ENCODE measurements at places on chromosomes 2 and 18.

- no peak for DNase-seq
Observed at GRCh38 chr2:166609183-166609959, 115.3 kb upstream of the SCN7A start.

DNA sequence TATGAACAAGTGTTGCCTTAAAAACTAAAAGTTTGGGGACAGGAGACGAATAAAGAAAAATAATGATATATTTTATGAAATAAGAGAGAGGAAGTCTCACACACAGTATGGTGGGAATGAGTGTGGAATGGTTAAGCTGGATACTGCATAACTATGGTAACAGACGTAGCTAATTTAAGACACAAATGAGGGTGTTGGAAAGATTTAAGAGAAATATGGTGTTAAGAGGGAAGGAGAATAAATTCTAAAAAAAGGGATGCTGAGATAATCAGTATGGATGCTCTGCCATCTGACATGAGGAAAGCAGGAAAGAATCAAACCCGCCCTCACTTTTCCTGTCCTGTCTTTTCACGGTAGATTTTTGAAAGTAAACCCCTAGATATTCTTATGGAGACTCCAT lies 10.6 kb downstream of the ADD2 start:
- no peak for DNase-seq

- no peak for DNase-seq
Observed at GRCh38 chr18:42480441-42480840, 525.4 kb downstream of the PIK3C3 start.

GRCh38 chr2:30475542-30475941 lies 28.5 kb downstream of the LCLAT1 start:
- no peak for DNase-seq

GRCh38 chr2:217108086-217108485 lies 248.2 kb upstream of the TNP1 start:
- no peak for DNase-seq

DNA sequence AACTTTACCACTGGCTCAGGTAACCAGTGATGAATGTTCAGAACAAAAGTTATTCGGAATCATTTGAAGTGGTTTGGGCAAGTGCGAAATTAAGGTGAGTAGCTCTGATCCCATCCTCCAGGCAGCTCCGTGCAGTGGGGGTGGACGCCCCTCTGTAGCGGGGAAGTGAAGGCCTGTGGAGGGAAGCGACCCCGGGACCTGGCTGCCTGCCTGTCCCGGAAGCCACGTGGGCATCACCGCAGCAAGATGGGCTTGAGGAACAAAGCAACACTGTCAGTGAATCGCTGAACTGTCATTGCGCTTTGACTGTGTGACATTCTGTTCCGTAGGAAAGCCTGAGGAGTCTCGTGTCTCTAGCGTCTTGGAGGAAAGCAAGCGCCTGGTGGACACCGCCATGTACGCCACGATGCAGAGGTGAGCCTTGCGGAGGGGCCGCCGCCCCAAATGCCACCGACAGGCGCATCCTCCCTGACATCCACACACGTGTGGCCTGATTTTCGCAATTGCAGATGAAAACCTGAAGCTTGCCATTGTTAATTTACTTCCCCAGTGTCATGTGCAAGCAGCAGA lies 9.5 kb downstream of the TPO start:
- DNase-seq, result no peak

GRCh38 chr2:233832414-233832813 lies 21.9 kb downstream of the HJURP start:
- DNase-seq, result no peak

DNA sequence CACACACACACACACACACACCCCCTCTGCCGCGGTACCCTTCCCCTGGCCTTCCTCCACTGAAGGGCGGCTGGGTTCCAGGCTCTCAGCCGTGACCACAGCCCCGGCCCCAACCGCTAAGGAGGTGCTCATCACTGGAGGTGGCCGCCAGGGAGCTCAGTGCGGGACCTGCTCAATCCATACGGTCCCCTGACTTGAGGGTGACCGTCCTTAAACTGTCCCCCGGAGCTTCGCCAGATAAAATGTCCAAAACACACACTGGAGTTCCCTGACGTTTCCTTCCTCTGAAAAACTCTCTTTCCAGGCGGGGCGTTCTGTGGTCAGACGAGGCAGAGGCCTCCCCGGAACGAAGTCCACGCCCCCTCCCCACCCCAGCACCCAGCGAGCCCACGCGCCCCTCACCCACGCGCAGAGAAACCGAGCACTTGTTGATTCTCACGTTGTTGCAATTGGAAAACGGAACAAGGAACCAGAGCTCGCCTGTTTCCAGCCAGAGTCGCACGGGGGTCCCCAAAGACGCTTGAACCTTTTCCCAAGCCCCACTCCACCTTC lies 1.4 kb downstream of the MBP start:
- no peak for DNase-seq

DNA sequence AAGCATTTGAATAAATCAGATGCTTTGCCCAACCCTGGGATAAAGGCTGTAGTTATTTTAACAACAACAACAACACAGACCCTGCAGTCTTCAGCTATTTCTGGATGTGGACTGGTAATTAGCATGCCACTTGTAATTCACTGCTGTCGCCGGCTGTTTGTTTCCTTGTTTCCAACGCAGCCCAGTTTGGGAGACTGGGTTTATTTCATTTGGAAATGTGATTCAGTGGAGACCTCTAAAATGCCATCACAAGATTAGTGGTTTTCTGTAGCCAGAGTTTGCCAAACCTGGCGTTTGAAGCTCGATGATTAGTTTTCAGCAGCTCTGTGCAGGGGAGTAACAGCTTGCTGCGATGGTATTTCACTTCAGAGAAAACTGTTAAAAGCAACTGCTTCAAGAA lies 83.5 kb downstream of the LDLRAD4 start:
- no peak for DNase-seq

DNA sequence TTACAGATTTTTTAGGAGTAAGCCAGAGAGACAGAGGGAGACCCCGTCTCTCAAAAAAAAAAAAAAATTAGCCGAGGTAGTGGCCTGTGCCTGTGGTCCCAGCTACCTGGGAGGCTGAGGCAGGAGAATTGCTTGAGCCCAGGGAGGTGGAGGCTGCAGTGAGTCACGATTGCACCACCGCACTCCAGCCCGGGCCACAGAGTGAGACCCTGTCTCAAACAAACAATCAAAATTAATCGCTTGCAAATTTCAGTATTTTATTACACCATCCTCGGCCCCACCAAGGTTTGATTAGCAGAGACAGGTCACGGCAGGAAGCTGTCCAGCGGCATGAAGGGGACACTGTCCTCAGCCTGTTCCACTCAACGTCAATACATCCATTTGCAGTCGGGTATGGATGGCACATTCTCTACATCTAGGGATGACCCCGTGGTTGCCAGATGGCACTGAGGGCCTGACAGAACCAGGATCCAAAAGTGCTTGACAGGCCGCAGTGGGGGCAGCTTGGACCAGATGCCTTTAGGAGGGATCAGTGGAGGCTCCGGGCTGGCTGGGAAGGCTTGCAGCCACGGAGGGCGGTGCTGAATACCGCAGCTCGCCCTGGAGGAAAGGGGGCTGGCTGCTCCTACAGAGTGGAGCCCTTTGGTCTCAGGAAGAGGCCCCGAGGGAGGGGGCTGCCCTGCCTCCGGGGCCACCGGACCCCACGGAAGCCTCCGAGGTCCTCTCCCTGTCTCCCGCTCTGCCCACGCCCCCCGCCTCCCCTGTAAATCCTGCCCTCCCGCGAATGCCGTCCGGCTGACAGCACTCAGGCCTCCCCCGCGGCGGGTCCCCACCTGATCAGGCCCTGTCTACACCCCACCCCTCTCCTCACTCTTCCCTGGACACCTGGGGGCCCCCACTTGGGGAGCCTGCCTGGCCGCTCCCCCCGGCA lies 13.1 kb downstream of the ASPRV1 start:
- DNase-seq, result no peak

- no peak for DNase-seq
Observed at GRCh38 chr2:82803307-82803706, 1655.8 kb downstream of the SUCLG1 start.
